MCF 10A (cell line): ENCODE measurements at places on chromosomes 11 and 22.

DNA sequence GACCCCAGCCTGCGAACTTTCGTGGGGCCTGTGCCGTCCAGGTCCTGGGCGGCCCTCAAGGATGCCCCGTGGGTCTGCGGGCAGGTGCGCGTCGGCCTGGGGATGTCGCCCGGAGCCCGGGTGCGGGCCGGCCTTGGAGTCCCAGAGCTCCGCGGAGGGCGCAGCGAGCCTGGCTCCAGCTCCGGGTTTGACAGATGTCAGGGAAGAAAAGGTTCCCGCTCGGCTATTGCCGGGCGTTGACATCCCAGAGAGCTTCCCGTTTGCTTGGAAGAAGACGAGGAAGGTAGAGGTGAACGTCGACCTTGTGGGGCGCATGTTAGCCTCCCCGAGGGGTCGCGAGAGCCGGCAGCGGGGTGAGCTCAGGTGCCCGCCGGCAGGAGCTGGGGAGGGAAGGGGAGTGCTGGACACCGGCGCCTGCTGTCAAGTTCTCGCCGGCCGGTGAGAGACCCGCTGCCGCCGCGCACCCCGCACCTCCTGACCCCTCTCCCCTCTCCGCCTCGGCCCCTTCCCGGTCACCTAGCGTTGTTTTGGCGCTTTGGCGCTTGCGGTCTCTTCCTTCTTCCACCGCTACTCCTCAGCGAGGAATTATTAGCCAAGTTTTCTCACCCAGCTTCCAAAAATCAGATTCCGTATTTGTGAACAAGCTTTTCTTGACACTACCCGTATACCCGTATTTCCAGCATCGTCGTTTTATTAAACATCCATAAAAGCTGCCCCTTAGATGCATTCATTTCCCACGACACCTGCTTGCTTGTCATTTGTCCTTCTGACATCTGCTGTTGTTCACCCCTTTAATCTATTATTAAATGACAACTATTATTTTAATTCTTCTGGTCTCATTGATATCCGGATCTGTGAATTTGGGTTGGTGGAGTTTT is 1.3 kb downstream of the BMAL1 start:
- H3K27me3 ChIP-seq, result no peaks in the 10 kb centered on the region
- DNase-seq, result peak; percentile 23
- H3K4me1 ChIP-seq, result peaks cover 45% of the 10 kb centered on the region
- no peaks in the 10 kb centered on the region for H3K36me3 ChIP-seq

GRCh38 chr22:43886231-43886630 is 5.6 kb downstream of the PNPLA5 start:
- H3K4me3 ChIP-seq, result no peak overlapping the region
- H3K4me1 ChIP-seq, result no peaks in the 10 kb centered on the region
- DNase-seq, result no peak
- peaks cover 6% of the 10 kb centered on the region for H3K36me3 ChIP-seq
- H3K27me3 ChIP-seq, result peaks cover 30% of the 10 kb centered on the region

DNA sequence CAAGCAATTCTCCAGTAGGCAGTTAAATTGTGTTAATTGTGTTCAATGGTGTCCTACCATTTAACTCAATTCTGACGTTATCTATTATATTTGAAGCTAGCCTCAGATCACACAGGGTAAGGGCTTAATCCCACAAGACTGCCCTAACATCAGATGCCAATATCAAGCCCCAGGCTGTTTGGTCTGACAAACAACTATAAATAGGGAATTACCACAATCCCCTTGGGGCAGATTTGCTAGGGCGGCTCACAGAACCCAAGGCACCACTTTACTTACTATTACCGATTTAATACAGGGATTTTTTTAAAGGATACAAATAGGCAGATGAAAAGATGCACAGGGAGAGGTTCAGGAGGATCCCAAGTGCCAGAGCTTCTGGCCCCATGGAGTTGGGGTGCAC is 678.4 kb downstream of the OPCML start:
- no peak for DNase-seq
- no peaks in the 10 kb centered on the region for H3K27me3 ChIP-seq
- no peaks in the 10 kb centered on the region for H3K36me3 ChIP-seq
- no peak overlapping the region for H3K4me3 ChIP-seq

DNA sequence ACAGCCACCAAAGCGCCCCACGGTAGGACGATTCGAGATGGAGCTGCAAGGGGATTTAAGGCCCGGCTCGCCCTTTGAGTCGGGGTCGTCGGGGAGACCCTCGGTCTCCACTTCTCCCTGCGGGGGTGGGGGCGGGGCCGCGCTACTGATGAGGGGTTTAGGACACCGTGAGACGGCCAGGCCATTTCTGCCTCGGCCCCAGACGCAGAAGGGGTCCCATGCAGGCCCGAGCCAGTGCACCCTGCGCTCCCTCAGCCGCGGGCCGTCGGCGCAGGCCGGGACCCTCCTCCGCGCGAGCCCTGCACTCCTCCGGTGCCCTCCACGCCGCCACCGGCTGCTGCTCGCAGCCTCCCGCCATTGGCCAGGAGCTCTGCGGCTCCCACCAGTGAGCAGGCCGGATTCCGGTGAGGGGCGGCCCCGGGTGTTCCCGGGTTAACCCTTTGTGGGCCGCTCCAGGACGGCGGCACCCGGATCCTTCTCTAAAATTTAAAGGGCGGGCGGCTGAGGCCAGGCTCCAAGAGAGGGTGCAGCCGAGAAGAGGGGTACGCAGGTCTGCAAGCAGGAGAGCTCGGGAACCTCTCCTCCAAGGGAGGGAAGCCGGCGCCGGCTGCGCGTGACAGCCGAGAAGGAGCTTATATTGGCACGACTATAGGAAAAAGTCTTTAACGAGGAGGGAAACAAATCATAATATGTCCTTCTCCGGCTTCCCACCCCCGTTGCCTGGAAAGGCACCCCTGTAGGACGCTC is 18.0 kb downstream of the CREB3L1 start:
- peaks cover 20% of the 10 kb centered on the region for H3K4me1 ChIP-seq
- peak overlapping the region; percentile 71 for H3K4me3 ChIP-seq
- H3K36me3 ChIP-seq, result no peaks in the 10 kb centered on the region
- peak; percentile 72 for DNase-seq
- H3K27ac ChIP-seq, result no peak overlapping the region
- no peaks in the 10 kb centered on the region for H3K27me3 ChIP-seq

DNA sequence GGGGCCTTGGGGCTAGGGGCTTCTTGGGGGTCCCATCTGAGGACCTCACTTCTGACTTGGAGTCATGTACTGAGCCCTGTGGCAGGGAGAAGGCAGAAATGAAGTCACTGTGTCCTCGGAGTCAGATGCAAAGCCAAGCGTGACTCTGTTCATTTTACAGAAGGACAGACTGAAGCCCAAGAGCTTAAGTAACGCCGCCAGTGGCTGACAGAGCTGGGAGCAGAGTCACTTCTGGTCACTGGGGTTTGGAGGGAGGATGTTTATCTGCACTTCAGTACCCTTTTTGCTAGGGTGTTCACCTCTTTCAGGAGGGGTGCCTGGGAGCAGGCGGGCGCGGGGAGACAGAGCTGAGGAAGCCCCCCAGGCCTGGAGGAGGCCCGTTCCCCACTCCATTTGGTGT is 10.7 kb downstream of the CD6 start:
- no peaks in the 10 kb centered on the region for H3K36me3 ChIP-seq
- no peak overlapping the region for H3K4me3 ChIP-seq
- H3K27ac ChIP-seq, result no peak overlapping the region
- peaks cover 11% of the 10 kb centered on the region for H3K4me1 ChIP-seq
- no peak for DNase-seq

DNA sequence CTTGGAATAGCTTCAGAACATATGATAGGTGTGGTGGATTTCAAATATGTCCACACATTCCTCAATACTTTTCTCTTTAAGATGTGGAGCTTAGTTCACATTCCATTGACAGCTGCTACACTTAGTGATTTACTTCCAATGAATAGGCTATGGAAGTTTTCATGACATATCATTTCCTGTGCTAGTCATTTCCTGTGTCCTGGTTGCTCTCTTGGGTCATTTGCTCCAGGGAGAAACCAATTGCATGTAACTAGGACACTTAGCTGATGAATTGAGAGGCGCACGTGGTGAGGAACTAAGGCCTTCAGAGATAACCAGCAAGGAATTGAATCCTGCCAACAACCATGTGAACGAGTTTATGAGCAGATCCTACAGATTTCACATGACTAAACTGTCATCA is 120.9 kb downstream of the SLC17A6 start:
- H3K36me3 ChIP-seq, result peaks cover 5% of the 10 kb centered on the region
- H3K4me1 ChIP-seq, result no peaks in the 10 kb centered on the region
- no peaks in the 10 kb centered on the region for H3K27me3 ChIP-seq
- DNase-seq, result peak; percentile 42
- H3K27ac ChIP-seq, result peak overlapping the region; percentile 9

DNA sequence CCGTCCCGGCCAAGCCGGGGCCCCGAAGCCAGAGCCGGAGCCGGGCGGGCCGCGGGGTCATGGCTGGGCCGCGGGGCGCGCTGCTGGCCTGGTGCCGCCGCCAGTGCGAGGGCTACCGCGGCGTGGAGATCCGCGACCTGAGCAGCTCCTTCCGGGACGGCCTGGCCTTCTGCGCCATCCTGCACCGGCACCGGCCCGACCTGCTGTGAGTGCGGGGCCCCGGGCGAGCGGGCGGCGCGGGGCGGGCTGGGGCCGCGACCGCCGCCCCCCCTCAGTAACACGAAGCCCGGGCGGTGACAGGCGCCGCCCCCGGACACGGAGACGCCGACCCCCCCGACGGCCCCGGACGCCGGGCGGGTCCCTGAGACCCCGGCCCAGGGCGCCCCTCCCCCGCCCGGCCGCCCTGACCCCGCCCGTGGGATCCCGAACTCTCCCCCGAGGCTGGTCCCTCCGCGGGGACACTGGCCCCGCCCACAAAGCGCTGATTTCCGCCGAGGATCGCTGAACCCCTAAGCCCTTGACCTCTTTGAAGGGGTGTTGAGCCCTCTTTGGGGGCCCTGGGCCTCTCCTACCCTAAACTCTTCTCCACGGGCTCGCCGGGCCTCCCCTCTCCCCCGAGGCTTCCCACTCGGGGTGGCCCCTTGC is 389 bp downstream of the MICALL1 start:
- H3K27ac ChIP-seq, result peak overlapping the region; percentile 75
- no peaks in the 10 kb centered on the region for H3K27me3 ChIP-seq
- H3K4me3 ChIP-seq, result peak overlapping the region; percentile 78
- no peak for DNase-seq

GRCh38 chr11:27696961-27697360 is 3.3 kb downstream of the BDNF start:
- H3K27ac ChIP-seq, result no peak overlapping the region
- H3K4me1 ChIP-seq, result peaks cover 5% of the 10 kb centered on the region
- no peak overlapping the region for H3K4me3 ChIP-seq
- H3K36me3 ChIP-seq, result no peaks in the 10 kb centered on the region

GRCh38 chr11:34185926-34186841 is 80.8 kb downstream of the NAT10 start:
- no peaks in the 10 kb centered on the region for H3K27me3 ChIP-seq
- H3K4me1 ChIP-seq, result no peaks in the 10 kb centered on the region
- H3K36me3 ChIP-seq, result no peaks in the 10 kb centered on the region
- no peak overlapping the region for H3K27ac ChIP-seq

GRCh38 chr11:132631989-132632388 is 900.3 kb downstream of the OPCML start:
- peaks cover 6% of the 10 kb centered on the region for H3K4me1 ChIP-seq
- H3K27me3 ChIP-seq, result no peaks in the 10 kb centered on the region
- no peak overlapping the region for H3K27ac ChIP-seq
- no peak overlapping the region for H3K4me3 ChIP-seq
- no peak for DNase-seq

DNA sequence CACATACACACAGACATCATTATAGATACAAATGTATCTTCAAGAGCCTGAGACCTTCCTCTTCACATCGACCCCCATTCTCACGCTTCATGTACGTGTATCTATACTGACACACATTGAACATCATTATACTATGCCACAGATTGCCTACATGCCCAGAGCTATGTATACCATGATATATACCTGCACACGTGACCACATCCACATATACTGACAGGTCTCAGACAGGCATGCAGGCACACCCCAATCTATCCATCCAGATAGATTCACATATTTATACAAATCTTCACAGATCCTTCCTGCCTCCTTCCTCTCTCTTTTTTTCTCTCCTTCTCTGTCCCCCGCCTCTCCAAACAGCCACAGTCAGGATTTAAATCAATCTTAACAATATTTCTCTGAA is 140.1 kb downstream of the CEP164 start:
- peaks cover 65% of the 10 kb centered on the region for H3K27me3 ChIP-seq
- no peaks in the 10 kb centered on the region for H3K4me1 ChIP-seq
- H3K27ac ChIP-seq, result no peak overlapping the region
- DNase-seq, result no peak
- no peaks in the 10 kb centered on the region for H3K36me3 ChIP-seq
- H3K4me3 ChIP-seq, result no peak overlapping the region

DNA sequence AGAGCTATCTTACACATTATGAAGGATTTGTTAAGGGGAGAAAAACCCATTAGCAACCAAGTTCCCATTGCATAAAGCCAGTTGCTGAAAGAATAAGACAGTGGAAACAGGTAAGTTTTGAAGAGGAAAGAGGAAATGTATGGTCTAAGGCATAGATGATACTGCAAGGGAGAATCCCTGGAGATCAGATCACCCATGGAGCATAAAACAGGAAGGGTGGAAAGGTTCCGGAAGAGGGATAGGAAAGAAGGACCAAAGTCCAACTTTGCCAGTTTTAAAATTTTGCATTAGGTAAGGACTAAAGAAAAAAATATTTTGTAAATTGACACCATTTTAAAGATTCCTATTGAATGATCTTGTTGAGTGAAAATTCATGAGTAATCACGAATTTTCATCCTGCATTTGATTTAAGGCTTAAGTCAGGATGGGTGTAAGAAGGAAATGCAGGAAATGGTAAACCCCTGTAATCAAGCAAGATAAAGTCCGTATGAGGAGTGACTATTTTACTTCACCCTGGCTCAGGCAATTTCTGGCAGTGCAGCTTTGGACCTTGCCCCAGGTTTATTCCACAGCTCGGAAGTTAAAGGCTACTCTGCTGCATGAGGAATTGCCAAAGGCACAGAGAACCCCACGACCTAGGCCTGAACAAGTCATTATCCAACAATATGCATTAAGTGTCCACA is 70.9 kb downstream of the CCDC34 start:
- DNase-seq, result no peak
- H3K4me3 ChIP-seq, result no peak overlapping the region
- H3K4me1 ChIP-seq, result no peaks in the 10 kb centered on the region
- H3K27ac ChIP-seq, result no peak overlapping the region
- H3K36me3 ChIP-seq, result no peaks in the 10 kb centered on the region
- H3K27me3 ChIP-seq, result no peaks in the 10 kb centered on the region

GRCh38 chr11:94060401-94060800 is 39.2 kb downstream of the HEPHL1 start:
- no peak for DNase-seq
- no peaks in the 10 kb centered on the region for H3K4me1 ChIP-seq
- H3K4me3 ChIP-seq, result no peak overlapping the region
- H3K27me3 ChIP-seq, result peaks cover 56% of the 10 kb centered on the region

- no peaks in the 10 kb centered on the region for H3K4me1 ChIP-seq
- H3K27me3 ChIP-seq, result peaks cover 41% of the 10 kb centered on the region
- no peak overlapping the region for H3K4me3 ChIP-seq
- H3K27ac ChIP-seq, result no peak overlapping the region
- no peaks in the 10 kb centered on the region for H3K36me3 ChIP-seq
These were observed 31.7 kb downstream of the POU2F3 start for GRCh38 chr11:120271672-120272071.

GRCh38 chr11:112801025-112801816 is 160.0 kb upstream of the NCAM1 start:
- no peaks in the 10 kb centered on the region for H3K36me3 ChIP-seq
- no peak overlapping the region for H3K27ac ChIP-seq
- DNase-seq, result no peak

GRCh38 chr11:128786507-128786906 is 80.6 kb downstream of the KCNJ1 start:
- DNase-seq, result no peak
- H3K27me3 ChIP-seq, result no peaks in the 10 kb centered on the region
- no peaks in the 10 kb centered on the region for H3K4me1 ChIP-seq
- H3K4me3 ChIP-seq, result no peak overlapping the region
- no peaks in the 10 kb centered on the region for H3K36me3 ChIP-seq
